ENCODE measurements at places on chromosomes 1 and 21. TPM values are rescaled to one million over a fixed set of nuclear protein-coding genes. Genes with fewer than 3 reads are reported as not detected.

DNA sequence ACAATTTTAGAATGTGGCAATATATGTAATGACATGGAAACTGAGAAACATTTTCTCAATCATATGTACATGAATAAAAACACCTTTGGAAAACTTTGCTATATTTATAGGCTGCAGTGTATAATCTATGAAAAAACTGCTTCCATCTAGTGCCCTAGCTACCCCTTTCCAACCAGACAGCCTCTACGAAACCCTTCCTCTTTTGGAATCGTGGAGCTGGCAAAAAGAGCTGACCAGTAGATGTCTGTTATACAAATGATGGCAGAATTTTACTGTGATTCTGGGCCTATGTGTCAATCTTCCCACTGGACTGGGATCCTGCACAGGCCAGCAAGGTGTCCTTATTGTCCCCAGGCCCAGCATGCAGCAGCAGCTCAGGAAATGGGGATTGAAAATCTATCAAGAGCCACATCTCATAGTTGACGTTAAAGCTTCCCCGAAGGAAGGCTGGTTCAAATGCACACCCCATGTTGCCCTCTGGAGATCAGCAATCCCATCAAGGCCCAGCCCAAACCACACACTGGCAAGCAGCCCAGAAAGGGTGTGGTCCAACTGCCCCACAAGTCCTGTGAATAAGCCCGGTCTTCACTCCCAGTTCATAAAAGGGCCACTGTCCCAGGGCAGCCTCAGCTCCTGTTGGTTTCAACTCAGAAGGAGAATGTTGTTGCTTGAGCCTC is 8.8 kb upstream of the FAM20B start:
- H3K4me3 ChIP-seq: no peak overlapping the region
- H3K27me3 ChIP-seq: no peaks in the 10 kb centered on the region
- DNase-seq: peak; percentile 79
- H3K4me1 ChIP-seq: peaks cover 20% of the 10 kb centered on the region
- H3K36me3 ChIP-seq: no peaks in the 10 kb centered on the region

- H3K36me3 ChIP-seq: no peaks in the 10 kb centered on the region
- no peak for DNase-seq
- H3K27me3 ChIP-seq: peaks cover 3% of the 10 kb centered on the region
- H3K4me1 ChIP-seq: no peaks in the 10 kb centered on the region
- no peak overlapping the region for H3K27ac ChIP-seq
These were observed 36.6 kb downstream of the GJA5 start for GRCh38 chr1:147723691-147724323.

DNA sequence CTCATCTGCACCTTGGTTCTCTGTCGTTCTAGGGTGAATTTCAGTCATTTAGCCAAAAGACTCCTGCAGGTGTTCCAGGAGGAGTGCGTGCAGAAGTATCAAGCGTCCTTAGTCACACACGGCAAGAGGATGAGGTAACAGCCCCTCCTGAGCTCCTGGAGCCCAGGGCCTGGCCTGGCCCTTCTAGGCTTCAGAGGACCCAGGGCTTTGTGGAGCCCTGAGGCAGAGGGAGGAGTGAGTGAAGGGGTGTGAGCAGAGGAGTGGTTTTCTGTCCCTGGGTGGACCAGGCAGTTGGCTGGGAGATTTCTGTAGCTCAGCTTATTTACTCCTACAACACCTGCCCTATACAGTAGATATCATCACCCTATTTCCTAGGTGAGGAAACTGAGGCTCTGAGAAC is 15.7 kb upstream of the RASSF5 start:
- no peaks in the 10 kb centered on the region for H3K27me3 ChIP-seq
- H3K36me3 ChIP-seq: peaks cover 49% of the 10 kb centered on the region
- peak; percentile 73 for DNase-seq
- no peak overlapping the region for H3K27ac ChIP-seq
- H3K4me3 ChIP-seq: no peak overlapping the region
- H3K4me1 ChIP-seq: peaks cover 22% of the 10 kb centered on the region

- H3K4me3 ChIP-seq: no peak overlapping the region
- no peaks in the 10 kb centered on the region for H3K36me3 ChIP-seq
- no peak overlapping the region for H3K27ac ChIP-seq
- DNase-seq: peak; percentile 71
- peaks cover 5% of the 10 kb centered on the region for H3K4me1 ChIP-seq
These were observed 81.6 kb upstream of the KCNE2 start for GRCh38 chr21:34282223-34282622.

- H3K27ac ChIP-seq: no peak overlapping the region
- H3K36me3 ChIP-seq: no peaks in the 10 kb centered on the region
These were observed 9.8 kb downstream of the RAP1GAP start for GRCh38 chr1:21659099-21659923.

DNA sequence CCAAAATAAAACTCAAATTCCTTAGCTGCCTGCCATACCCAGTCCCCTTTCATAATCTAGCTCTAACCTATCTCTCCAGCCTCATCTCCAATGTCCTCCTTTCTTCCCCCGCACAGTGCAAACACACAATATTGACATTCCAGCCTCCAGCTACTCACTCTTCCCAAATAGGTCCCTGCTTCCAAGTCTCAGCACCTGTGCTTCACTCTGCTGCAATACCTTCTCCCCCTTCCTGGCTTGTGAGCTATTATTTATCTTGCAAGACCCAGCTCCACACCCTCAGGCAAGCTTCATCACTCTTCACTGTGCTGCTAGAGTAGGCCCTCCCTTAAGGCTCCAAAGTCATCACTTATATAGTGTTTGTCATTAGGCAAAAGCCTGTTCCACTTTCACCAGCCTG is 9.7 kb downstream of the PLPP3 start:
- no peak overlapping the region for H3K4me3 ChIP-seq
- H3K4me1 ChIP-seq: peaks cover 12% of the 10 kb centered on the region
- no peaks in the 10 kb centered on the region for H3K27me3 ChIP-seq
- H3K27ac ChIP-seq: no peak overlapping the region

DNA sequence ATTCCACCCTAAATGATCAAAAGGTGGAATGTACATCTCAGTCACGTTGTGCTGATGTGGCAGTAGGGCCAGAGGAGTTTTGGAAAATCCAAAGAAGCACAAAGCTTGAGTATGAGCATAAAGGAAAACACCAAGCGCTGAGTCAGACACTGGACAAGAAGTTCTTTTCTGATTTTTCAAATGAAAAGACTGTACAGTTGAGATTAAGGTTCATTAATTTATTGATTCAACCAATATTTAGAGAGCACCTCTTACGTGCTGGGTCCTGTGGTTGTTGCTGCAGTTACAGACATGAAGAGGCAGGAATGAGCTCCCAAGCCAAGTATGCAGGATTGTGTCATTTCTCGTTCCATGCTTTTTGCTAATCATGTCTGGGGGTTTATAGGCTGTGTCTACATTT is 28.9 kb upstream of the APP start:
- no peak for DNase-seq
- H3K27me3 ChIP-seq: no peaks in the 10 kb centered on the region
- H3K4me1 ChIP-seq: no peaks in the 10 kb centered on the region
- no peak overlapping the region for H3K4me3 ChIP-seq

GRCh38 chr1:205380882-205381281 is 24.2 kb upstream of the KLHDC8A start:
- H3K27me3 ChIP-seq: peaks cover 5% of the 10 kb centered on the region
- H3K4me1 ChIP-seq: peaks cover 10% of the 10 kb centered on the region
- no peak overlapping the region for H3K4me3 ChIP-seq

- H3K36me3 ChIP-seq: no peaks in the 10 kb centered on the region
- no peak overlapping the region for H3K4me3 ChIP-seq
- no peaks in the 10 kb centered on the region for H3K4me1 ChIP-seq
- peaks cover 11% of the 10 kb centered on the region for H3K27me3 ChIP-seq
- H3K27ac ChIP-seq: no peak overlapping the region
These were observed 148.3 kb downstream of the MATN1 start for GRCh38 chr1:30575066-30575465.

- DNase-seq: no peak
- peak overlapping the region; percentile 66 for H3K27ac ChIP-seq
- peaks cover 17% of the 10 kb centered on the region for H3K4me1 ChIP-seq
- no peak overlapping the region for H3K4me3 ChIP-seq
These were observed 20.2 kb downstream of the DPT start for GRCh38 chr1:168708698-168709404.

DNA sequence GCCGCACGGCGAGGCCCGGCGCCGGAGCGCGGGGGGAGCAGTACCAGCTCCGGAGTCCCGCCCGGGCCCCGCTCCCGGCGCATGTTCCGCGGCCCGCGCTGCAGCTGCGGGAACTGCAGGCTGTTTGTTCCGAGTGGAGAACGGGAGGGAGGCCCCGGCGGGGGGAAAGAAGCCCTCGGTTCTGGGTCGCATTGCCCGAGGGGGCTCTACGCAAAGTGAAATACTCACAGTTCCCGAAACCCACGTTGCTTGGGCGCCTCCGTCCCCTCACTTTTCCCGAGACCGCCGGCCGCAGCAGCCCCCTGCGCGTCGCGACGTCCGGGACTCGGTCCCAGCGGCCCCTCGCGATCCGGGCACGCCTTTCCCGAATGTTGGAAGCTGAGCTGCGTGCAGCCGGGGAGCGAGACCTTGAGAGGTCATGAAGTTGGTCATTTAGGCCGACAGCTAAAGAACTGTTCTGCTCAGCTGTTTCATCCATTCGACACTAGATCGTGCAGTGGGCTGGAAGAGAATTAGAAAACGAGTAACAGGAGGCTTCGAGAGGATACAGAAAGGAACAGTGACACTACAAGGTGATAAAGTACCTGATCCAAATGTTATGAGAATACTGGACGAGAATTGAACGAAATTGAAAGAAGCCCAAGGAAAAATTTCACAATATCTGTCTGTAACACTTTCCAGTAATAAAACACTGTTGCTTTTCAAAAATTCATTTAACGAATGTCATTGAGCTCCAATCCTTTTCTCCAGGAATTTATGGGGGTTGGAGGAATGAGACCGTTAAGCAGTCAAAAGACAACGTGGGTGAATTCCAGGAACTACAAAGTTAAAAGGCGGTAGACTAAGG is 657 bp upstream of the LIN9 start:
- H3K27ac ChIP-seq: peak overlapping the region; percentile 50

DNA sequence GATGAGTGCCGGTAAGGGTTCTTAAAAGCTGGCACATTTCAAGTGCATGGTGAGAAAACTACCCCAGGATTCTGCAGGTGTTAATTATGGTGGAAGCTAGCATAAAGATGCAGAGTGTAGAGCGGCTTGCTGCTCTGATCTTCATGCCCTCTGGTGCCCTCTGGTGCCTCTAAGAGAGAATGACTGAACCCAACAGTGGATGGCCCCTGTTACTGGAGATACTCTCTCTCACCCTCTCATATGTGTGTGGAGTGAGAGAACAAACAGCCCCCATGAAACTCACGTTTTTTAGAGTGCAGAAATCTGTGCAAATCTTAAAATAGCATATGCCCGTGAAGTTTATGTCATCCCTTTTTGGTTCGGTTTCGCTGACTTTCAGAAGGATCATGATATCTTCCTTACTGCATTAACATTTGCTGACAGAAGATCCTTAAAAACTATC is 90.0 kb downstream of the GRIK1 start:
- no peak overlapping the region for H3K4me3 ChIP-seq
- H3K4me1 ChIP-seq: no peaks in the 10 kb centered on the region
- H3K27me3 ChIP-seq: no peaks in the 10 kb centered on the region
- DNase-seq: no peak
- no peak overlapping the region for H3K27ac ChIP-seq

- no peaks in the 10 kb centered on the region for H3K36me3 ChIP-seq
- DNase-seq: no peak
- peaks cover 17% of the 10 kb centered on the region for H3K4me1 ChIP-seq
- H3K4me3 ChIP-seq: no peak overlapping the region
These were observed 48.9 kb upstream of the IVNS1ABP start for GRCh38 chr1:185365951-185366350.

DNA sequence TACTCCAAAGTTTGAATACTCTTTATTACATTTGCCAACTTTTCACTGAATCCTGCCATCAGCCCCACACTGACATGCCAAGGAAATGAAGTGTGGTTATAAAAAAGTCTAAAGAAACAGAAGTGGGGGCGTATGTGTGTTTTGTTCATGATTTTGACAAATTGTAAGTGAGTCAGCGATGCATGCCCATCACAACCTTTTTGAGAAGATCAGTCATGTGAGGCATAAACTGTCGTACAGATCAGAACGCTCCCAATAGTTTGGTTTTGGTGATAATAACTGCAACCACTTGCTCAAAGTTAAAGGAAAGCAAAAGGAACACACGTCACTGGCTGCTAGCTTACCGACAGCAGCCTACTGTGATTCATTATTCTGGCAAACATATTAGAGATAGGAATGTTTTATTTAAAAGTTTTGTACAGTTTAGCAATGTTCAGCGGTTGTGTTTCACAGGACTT is 95.6 kb downstream of the RGS2 start:
- no peaks in the 10 kb centered on the region for H3K27me3 ChIP-seq
- H3K36me3 ChIP-seq: no peaks in the 10 kb centered on the region
- H3K27ac ChIP-seq: peak overlapping the region; percentile 88

GRCh38 chr1:228827019-228827418 is 91.7 kb downstream of the RHOU start:
- H3K27me3 ChIP-seq: no peaks in the 10 kb centered on the region
- no peaks in the 10 kb centered on the region for H3K4me1 ChIP-seq
- H3K27ac ChIP-seq: no peak overlapping the region
- H3K4me3 ChIP-seq: no peak overlapping the region

GRCh38 chr1:46554236-46554596 is 2.8 kb upstream of the KNCN start:
- no peak overlapping the region for H3K4me3 ChIP-seq
- no peak overlapping the region for H3K27ac ChIP-seq
- H3K36me3 ChIP-seq: no peaks in the 10 kb centered on the region
- no peak for DNase-seq

The DNASE2B gene
- not detected for total RNA-seq

The RPE65 gene
- total RNA-seq: not detected

The PIK3CD gene
- total RNA-seq: 12.7 TPM

The ERG gene
- total RNA-seq: 0.29 TPM

The TNFRSF18 gene
- not detected for total RNA-seq

The OPRD1 gene
- not detected for total RNA-seq

The MMP23B gene
- 0.59 TPM for total RNA-seq
